ENCODE measurements at places on chromosomes 2 and 18.
A peak's percentile ranks its signal among the peaks of the same experiment; 100 is the strongest.

DNA sequence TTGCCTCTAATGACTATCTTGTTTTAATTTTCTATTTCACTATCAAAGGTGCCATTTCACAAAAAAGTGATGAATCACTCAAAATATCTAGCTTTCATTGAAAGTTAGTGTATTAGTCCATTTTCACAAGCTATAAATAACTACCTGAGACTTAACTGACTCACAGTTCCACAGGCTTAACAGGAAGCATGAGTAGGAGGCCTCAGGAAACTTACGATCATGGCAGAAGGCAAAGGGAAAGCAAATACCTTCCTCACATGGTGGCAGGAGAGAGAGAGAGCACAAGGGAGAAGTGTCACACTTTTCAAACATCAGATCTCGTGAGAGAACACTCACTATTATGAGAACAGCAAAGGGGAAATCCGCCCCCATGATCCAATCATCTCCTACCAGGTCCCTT, 1220.4 kb upstream of the ZEB2 start:
- no peak overlapping the region for H3K27ac ChIP-seq
- no peaks in the 10 kb centered on the region for H3K27me3 ChIP-seq
- H3K4me3 ChIP-seq: no peak overlapping the region
- H3K36me3 ChIP-seq: no peaks in the 10 kb centered on the region
- no peaks in the 10 kb centered on the region for H3K4me1 ChIP-seq

DNA sequence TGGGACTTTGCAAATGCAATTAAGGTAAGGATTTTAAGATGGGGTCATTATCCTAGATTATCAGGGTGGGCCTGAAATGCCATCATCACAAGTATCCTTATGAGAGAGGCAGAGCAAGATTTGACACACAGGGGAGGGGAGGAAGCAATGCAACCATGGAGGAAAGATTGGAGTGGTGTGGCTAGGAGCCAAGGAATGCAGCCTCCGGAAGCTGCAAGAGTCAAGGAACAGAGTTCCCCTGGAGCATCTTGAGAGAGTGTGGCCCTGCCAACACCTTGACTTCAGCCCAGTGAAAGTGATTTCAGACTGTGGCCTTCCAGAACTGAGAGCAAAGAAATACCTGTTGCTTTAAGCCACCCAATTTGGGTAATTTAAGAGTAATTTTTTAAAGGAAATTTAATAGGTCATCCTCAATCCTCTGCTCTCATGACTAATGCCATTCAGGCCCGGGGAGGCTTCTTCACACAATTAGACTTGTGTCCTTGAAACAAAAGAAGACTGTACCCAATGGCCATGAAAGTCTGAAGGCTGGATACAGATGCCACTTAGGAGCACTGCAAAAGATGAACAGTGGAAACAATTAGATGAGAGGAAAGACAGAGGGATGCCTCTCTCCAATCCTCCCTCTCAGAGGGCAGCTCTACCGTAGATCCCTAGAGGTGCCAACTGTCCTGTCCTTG, 250.3 kb upstream of the ID2 start:
- no peaks in the 10 kb centered on the region for H3K36me3 ChIP-seq
- H3K27me3 ChIP-seq: no peaks in the 10 kb centered on the region
- peak; percentile 42 for DNase-seq

GRCh38 chr2:160940699-160941098, 219.5 kb upstream of the TANK start:
- H3K27ac ChIP-seq: no peak overlapping the region
- no peaks in the 10 kb centered on the region for H3K4me1 ChIP-seq
- H3K36me3 ChIP-seq: no peaks in the 10 kb centered on the region
- H3K4me3 ChIP-seq: no peak overlapping the region
- DNase-seq: no peak

DNA sequence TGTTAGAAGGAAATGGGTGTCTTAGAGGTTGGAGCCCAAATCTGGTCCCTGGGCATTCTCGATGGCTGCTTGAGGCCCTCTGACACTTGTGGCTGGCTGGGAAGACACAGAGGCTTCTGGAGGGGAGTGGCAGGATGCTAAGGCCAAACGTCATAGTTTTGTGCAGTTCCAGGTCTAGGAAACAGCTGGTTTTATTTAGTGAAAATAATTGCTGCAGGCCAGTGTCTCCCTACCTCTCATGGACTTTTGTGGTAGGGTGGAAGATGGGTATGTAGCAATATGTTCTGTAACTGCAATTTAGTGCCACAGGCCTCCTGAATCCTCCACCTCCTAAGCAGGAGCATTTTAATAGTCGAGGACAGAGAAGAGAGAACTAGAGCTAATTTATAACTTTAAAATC, 32.2 kb upstream of the SPRED2 start:
- H3K27ac ChIP-seq: no peak overlapping the region
- H3K36me3 ChIP-seq: no peaks in the 10 kb centered on the region
- no peaks in the 10 kb centered on the region for H3K4me1 ChIP-seq

- no peak for DNase-seq
- H3K27ac ChIP-seq: no peak overlapping the region
- no peak overlapping the region for H3K4me3 ChIP-seq
Measured at GRCh38 chr18:51350081-51350480, 152.6 kb upstream of the MEX3C start.

- no peak overlapping the region for H3K4me3 ChIP-seq
- no peak for DNase-seq
- H3K27ac ChIP-seq: peak overlapping the region; percentile 40
- no peaks in the 10 kb centered on the region for H3K36me3 ChIP-seq
- H3K27me3 ChIP-seq: no peaks in the 10 kb centered on the region
- no peaks in the 10 kb centered on the region for H3K4me1 ChIP-seq
Measured at GRCh38 chr2:237190966-237191713, 105.5 kb downstream of the COPS8 start.

DNA sequence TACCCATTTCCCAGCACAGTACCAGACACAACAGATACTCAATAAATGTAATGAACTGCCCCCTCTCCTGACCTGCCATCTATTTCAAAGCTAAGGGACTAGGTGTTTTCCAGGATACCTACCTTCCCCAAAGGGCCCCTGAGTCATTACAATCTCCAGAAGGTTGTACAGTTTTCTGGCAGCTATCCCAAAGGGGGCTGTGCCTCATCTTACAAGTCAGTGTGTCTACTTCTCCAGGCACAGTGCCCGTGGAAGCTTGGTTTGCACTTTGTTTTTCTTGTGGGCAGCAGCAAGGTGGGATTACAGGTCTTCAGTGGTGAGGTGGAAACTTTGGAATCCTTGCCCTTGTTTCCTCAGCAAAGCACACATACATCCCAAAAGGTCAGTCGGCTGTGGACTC, 62.8 kb upstream of the CYP26B1 start:
- no peak for DNase-seq
- no peak overlapping the region for H3K4me3 ChIP-seq
- no peaks in the 10 kb centered on the region for H3K27me3 ChIP-seq
- no peaks in the 10 kb centered on the region for H3K36me3 ChIP-seq
- no peak overlapping the region for H3K27ac ChIP-seq

DNA sequence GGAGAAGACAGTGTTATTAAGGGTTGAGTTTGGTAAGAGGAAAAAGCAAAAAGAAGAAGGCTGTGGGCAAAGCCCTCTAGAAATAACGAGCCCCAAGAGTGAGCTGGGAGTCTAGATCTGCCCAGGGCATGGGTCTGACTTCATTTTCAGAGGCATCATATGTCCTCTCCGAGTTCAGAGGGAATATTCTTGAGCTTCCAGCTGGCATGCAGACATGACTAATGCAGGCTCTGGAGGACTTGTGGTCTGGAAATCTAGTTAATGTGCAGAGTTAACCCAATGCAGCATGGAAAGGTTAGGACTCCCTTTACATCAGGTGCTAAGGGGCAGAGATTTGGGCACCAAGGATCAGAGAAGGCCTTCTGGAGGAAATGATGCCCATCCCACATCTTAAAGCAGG, 7.3 kb downstream of the ACMSD start:
- H3K27ac ChIP-seq: no peak overlapping the region
- no peaks in the 10 kb centered on the region for H3K36me3 ChIP-seq
- no peaks in the 10 kb centered on the region for H3K27me3 ChIP-seq
- no peak for DNase-seq

GRCh38 chr2:169561364-169561763, 12.3 kb downstream of the FASTKD1 start:
- no peaks in the 10 kb centered on the region for H3K27me3 ChIP-seq
- H3K27ac ChIP-seq: no peak overlapping the region
- DNase-seq: no peak
- peaks cover 12% of the 10 kb centered on the region for H3K36me3 ChIP-seq
- H3K4me1 ChIP-seq: no peaks in the 10 kb centered on the region
- H3K4me3 ChIP-seq: no peak overlapping the region

DNA sequence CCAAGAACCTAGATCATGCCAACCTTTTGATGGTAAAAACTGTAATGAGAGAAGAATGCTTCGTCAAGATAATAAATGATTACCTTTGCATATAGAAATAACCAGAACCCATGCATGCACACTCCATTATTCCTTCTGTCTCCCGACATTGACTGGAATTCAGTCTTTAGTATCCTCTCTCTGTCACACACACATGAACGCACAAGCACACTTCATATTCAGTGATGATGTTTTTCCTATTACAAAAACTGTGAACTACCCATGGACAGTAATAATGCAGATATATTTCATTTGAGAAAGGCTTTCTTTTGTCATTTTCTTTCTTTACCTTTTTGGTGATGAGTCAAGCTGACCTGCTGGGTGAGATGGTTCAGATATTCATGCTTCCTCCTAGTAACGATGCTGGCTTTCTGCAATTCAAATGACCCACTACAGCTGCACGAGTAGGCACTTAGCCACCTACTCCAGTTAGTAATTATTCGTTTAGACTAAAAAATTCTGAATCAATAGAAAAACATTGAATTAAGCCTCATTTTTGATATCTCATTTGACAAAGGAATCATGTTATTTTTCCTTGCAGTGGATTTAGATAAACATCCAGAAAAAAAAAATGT, 382.2 kb downstream of the TGIF1 start:
- no peak overlapping the region for H3K4me3 ChIP-seq
- no peak overlapping the region for H3K27ac ChIP-seq
- H3K27me3 ChIP-seq: no peaks in the 10 kb centered on the region

DNA sequence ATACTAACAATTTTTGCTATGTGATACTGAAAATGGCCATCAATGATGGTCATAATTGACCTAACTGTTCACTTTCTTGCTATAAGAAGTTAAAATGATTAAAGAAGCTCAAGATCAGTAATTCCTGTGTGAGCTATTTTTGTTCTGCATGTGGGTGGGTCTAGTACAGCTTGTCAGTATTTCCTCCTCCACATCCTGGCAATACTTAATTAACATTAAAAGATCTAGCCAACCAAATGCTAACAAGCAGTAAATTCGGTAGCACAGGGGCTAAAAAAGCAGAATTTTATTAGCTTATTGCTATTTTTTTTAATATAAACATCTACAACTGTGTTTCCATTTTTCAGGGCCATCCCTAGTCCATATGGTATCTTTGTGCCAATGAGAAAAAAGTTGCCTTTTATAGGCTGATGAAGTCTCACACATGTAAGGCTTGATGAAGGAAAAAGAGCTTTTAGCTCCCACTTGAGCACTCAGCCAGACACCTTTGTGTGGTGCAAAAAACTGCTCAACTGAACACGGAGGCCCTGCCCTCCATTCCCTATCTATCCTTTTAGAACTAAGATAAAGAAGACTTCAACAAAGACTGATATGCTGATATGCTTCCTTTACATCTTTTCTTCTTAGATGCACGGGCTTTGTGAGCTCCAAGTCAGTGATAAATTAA, 4.9 kb upstream of the PNO1 start:
- no peaks in the 10 kb centered on the region for H3K36me3 ChIP-seq
- H3K27me3 ChIP-seq: no peaks in the 10 kb centered on the region
- no peak overlapping the region for H3K4me3 ChIP-seq
- no peak for DNase-seq

DNA sequence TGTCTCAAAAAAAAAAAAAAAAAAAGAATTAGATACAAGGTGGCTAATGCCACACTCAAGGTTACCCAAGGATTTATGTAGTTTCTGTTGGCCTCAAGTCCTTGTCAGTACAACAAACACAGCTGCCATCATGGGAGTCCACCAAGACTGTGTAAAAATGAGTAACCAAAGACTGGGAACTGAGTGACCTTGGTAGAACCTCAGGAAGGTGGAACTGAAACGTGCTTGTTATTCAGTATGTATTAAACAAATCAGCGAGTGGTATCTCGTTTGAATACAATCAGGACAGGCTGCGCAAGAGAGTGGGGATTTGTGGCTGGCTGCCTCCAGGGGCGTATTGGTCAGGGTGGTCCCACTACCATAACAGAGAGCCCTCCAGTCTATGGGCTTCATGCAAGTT, 1.6 kb upstream of the SFTPB start:
- no peak overlapping the region for H3K4me3 ChIP-seq
- H3K27me3 ChIP-seq: no peaks in the 10 kb centered on the region
- H3K4me1 ChIP-seq: no peaks in the 10 kb centered on the region
- no peak overlapping the region for H3K27ac ChIP-seq
- no peaks in the 10 kb centered on the region for H3K36me3 ChIP-seq
- DNase-seq: no peak

GRCh38 chr2:3113122-3113521, 264.5 kb downstream of the EIPR1 start:
- no peaks in the 10 kb centered on the region for H3K27me3 ChIP-seq
- DNase-seq: peak; percentile 36
- H3K4me3 ChIP-seq: no peak overlapping the region
- H3K4me1 ChIP-seq: no peaks in the 10 kb centered on the region

GRCh38 chr2:5932556-5933469, 240.6 kb downstream of the SOX11 start:
- no peak overlapping the region for H3K4me3 ChIP-seq
- no peak overlapping the region for H3K27ac ChIP-seq
- no peaks in the 10 kb centered on the region for H3K4me1 ChIP-seq
- no peak for DNase-seq
- no peaks in the 10 kb centered on the region for H3K36me3 ChIP-seq
- H3K27me3 ChIP-seq: no peaks in the 10 kb centered on the region

GRCh38 chr18:12405066-12405465, 2.7 kb upstream of the PRELID3A start:
- no peak overlapping the region for H3K4me3 ChIP-seq
- DNase-seq: no peak
- H3K36me3 ChIP-seq: no peaks in the 10 kb centered on the region
- H3K4me1 ChIP-seq: peaks cover 18% of the 10 kb centered on the region
- no peaks in the 10 kb centered on the region for H3K27me3 ChIP-seq

- H3K36me3 ChIP-seq: peaks cover 44% of the 10 kb centered on the region
- H3K4me3 ChIP-seq: no peak overlapping the region
- H3K4me1 ChIP-seq: no peaks in the 10 kb centered on the region
- no peak for DNase-seq
- no peak overlapping the region for H3K27ac ChIP-seq
Measured at GRCh38 chr2:203170502-203170901, 68.3 kb upstream of the CYP20A1 start.

DNA sequence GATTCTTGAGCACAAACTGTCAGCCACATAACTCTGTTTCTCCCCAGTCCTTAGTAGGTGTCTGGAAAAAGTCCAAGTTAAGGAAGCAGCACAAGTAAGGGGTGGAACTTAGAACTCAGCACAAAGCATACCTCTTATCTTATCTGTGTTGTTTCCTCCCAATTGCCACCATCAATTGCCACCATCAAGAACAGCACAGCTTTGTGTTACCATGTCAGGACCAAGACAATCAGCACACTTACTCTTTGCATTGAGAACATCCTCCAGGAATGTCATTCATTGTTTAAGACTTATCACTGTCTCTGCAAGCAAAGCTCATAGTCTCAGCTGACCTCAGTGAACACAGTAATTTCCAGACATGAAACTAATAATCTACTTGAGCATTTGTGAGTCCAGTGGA, 212.7 kb upstream of the FSHR start:
- H3K27ac ChIP-seq: no peak overlapping the region
- DNase-seq: no peak
- H3K36me3 ChIP-seq: no peaks in the 10 kb centered on the region
- no peaks in the 10 kb centered on the region for H3K27me3 ChIP-seq

- DNase-seq: no peak
- no peak overlapping the region for H3K4me3 ChIP-seq
- no peaks in the 10 kb centered on the region for H3K27me3 ChIP-seq
- H3K36me3 ChIP-seq: no peaks in the 10 kb centered on the region
- no peak overlapping the region for H3K27ac ChIP-seq
- H3K4me1 ChIP-seq: no peaks in the 10 kb centered on the region
Measured at GRCh38 chr2:220466251-220466691, 838.8 kb downstream of the SLC4A3 start.

All from right atrium auricular region (tissue), 2 donors.